ENCODE measurements at places on chromosomes 13 and 19.

DNA sequence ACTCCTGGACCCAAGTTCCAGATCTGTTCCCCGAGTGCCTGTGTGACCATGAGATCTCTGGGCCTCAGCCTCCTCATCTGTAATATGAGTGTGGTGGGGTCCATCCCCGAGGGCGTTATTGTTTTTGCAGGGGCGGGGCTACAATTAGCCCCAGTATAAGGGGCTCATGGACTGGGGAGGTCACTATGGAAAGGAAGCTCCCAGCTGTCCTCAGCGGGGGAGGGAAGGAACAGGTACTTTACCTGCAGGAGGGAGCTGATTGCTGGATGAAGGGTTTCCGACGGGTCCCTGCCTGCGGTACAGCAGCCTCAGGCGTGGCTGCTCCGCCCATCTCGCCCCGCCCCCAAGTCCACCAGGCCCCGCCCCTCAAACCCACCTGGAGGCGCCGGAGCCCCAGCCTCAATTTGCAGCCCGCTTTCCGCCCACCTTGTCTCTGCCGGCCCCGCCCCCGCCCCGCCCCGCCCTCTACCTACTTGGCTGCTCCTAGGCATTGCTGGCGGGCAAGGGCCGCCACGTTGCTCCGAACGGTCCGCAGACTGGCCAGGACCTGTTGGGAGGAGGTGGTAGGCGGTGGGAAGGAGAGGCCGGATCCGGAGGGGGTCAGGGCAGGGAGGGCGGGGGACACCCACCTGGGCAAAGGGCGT, 5.5 kb downstream of the PDE4C start:
- no peak for DNase-seq

DNA sequence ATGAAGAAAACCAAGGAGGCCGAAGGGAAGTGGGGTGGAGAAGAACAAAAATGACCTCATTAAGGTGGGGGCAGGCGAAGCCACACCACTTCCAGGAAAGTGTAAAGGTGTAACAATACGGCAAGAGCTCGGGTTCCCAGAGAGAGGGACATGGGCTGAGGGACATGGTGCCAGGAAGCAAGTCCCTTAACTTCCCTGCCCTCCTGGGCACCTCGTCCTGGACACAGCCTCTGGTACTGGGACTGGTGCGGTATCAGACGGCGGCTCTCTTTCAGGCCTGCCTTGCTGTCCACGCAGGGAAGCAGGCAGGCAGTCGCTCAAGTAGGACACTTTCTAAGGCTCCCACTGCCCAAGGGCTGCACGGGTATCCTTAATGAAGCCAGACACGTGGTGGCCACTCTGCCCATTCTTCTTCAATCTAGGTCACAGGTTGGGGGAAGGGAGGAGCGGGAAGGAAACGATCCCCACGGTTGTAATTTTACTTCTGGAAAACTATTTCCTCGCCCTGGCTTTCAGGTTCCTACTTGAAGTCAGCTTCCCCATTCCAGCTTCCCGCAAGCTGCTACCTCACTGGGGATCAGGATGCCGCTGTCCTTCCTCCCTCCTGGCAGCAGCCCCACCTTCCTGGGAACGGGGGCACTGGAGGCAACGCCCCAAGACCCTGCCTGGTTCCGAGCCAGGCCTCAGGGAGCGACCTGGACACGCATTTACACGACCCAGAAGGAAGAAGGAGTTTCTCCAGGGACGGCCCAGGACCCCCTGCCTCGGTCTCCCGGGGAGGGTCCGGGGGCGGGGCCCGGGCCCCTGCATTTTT, 1.2 kb downstream of the AP3D1 start:
- no peak for DNase-seq

DNA sequence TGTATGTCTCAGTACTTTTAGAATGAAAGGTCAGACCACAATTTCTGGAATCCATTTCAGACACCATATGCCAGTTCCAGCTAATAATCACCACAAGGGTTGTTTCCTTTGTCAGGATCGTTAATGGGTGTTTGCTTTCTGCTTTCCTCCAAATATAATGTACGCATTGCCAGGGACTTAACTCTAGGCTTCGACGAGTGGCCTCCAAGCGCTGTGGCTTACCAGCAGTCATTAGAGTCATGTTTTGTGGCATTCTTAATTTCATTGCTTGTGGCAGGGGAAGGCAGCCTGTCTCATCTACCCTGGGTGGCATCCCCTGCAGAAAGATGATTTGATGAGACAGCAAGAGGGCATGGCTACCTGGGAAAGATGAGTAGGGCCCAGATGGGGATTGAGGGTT, 22.5 kb downstream of the SAFB start:
- DNase-seq = no peak

GRCh38 chr13:85503797-85504196, 295.4 kb downstream of the SLITRK6 start:
- no peak for DNase-seq

GRCh38 chr13:39072842-39073241, 34.6 kb downstream of the NHLRC3 start:
- no peak for DNase-seq

DNA sequence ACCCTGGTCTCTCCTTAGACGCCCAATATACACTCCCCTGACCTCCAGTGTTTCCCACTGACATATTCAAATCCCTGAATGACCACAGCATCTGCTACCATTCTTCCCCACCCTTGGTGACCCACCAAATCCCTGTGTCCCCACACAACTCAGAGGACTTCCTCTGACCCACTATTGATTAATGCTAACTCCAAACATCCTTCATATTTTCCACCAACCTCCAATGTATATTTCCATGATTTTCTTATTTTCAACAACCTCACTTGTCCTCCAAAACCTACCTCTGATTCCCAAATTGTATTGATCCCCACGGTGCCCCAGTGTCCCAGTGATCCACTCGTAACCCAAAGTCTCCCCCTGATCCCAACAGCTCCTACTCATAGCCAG, 526 bp upstream of the DMWD start:
- DNase-seq = no peak

GRCh38 chr19:4556597-4557127, 2.8 kb downstream of the SEMA6B start:
- DNase-seq = no peak

DNA sequence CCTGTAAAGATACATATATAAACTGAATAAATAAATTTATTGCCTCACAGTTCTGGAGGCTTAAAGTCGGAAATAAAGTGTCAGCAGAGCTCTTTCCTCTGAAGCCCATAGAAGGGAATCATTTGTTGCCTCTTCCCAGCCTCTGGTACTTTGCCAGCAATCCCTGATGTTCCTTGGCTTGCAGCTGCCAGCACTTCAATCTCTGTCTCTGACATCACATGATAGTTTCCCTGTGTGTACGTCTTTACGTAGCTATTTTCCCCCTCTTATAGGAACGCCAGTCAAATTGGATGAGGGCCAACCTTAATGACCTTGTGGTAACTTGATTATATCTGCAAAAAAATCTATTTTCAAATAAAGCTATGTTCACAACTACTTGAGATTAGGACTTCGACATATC, 250.9 kb downstream of the LIG4 start:
- DNase-seq = no peak

DNA sequence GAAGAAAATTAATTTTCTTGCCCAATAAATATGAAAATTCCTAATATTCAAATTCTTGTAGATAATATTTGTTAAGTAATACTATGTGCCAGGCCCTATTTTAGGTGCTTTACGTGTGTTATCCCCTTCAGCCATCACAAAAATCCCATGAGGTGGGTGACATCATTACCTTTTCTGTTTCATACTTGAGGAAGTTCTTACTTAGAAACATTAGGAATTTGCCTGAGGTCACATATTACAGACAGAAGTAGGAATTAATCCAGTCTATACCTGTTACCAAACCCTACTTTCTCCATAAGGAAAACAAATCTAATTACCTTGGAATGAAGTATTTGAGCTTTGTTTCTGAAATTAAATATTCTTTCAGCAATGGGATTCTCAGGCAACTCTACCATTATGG, 336.1 kb downstream of the GPC6 start:
- DNase-seq = no peak

DNA sequence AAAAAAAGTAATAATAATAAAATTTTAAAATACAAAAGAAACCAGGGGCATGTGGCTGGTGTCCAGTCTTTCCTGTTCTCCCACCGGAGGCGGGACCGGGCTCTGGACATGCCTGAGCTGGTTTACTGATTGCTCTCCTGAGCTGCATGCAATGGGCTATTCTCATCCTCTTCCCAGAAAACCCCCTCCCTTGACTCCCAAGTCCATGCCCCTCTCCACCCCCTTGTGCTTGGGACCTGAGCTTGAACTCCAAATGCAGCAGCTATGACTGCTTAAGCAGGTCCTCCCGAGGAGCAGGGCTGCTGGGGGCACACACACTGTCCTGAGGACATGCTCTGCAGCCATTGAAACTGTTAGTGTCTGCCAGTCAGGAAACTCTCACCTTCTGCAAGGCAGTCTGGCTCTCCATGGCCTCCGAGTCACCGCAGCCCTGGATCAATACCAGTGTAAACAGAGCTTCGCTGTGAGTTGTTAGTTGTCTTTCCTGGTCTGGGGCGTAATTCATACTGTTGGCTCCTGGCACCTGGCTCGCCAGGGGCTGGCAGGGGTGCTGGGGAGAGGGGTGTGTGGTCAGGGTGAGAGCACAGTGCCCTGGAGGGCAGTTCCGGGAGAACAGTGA, 41.6 kb upstream of the CHST8 start:
- DNase-seq = no peak

DNA sequence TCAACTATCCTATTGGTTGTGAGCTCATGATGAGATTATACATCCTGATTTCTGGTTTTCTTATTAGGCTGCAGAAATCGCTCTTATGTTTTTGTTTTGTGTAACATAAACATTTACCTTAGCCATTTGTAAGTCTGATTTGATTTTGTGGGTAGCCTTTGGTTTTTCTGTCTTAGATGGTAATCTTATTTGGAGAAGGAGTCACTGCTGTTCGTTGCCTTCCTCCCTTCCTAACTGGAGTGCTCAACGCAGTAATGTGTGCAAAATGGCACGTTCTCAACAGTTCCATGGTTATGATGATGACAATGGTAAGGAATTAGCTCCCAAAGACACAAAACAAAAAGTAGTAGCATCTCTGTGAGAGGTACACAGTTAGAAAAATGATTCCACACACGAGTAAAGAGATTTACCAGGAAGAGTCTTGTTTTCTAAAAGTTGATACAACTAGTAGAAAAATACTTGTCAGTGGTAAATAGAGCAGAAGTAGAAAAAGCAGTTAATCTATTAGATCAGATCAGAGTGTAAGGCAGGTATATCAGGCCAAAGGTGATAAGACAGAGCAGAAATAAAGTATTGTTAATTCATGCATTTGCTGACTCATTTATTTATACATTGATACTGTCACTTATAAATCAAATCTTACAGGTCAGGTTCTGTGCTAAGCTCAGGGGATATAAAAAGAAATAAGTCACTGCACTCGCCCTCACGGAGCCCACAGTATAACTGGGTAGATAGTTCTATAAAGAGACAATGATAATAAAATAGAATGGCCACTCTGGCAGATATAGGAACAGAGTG, 270.0 kb downstream of the NALCN start:
- no peak for DNase-seq

GRCh38 chr19:3374369-3375112, 8.2 kb downstream of the NFIC start:
- no peak for DNase-seq

GRCh38 chr13:112828082-112828699, 138.4 kb downstream of the ATP11A start:
- no peak for DNase-seq

DNA sequence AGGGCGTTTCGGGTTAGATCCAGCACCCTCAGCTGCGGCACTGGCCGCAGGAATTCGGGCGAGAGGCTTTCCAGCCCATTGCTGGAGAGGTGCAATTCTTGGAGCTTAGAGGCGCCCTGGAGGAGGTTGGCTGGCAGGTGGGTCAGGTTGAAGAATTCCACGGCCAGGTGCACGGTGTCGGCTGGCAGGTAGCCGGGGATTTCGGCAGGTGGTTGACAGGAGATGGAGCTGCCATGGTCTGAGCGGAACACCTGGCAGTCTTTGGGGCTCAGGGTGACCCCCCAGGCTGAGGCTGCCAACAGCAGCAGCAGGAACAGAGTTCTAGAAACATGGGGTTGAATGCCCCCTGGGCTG, 1.3 kb downstream of the LRG1 start:
- DNase-seq = no peak

DNA sequence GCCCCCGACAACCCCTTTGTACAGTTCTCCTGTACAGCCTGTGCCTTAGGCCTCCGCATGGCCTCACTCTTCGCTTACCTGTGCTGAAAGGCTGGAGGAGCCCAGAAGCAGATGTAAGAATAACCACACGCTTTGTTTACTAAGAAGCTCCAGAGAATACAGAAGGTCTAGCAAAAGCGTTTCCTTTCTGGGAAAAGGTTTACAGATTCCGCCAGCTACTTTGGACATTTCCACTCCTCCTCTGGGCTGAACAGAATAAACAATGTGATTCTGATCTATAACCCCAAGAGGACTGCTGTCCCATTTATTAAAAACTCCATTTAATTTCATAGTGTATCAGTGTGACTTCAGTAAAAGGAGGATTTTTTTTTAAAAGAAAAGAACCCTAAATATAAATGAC, 339.2 kb downstream of the DNAJC15 start:
- DNase-seq = no peak

DNA sequence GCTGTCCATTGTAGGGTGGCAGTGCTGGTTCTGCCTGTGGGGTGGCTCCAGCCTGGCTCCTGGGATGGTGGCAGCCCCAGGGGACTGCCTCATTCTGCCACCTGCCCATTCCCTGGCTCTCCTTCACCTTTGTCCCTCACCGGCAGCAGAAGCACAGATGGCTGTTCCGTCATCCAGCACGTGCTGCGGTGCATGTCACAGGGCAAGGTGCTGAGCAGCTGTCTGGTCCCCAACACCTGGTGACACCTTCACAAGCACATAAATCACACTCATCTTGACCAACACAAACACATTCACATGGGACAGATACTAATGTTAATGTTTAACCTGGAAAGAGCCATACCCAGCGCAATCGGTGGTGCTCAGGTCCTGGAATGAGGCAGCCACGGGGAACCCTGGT, 126.8 kb downstream of the UQCRFS1 start:
- no peak for DNase-seq

DNA sequence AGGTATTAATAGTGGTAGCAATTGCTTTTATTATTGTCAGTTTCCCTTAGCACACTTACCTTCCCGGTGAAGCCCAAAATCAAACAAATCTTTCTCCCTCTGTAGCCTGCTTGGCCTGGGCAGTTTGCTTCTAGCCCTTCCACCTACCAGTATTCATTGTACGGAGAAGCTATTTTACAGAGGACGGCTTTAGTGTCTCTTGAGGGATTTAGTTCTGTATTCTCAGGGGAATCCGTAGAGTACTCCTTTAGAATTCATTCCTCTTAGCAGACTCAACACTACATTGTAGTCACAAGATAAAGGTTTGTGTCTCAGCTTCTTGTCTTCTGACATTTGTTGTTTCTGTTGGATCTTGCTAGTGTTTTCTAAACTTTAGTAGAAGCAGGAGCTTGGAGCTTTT, 24.1 kb upstream of the WTIP start:
- DNase-seq = no peak

- DNase-seq = no peak
Observed at GRCh38 chr13:67069117-67069767, 160.9 kb downstream of the PCDH9 start.

DNA sequence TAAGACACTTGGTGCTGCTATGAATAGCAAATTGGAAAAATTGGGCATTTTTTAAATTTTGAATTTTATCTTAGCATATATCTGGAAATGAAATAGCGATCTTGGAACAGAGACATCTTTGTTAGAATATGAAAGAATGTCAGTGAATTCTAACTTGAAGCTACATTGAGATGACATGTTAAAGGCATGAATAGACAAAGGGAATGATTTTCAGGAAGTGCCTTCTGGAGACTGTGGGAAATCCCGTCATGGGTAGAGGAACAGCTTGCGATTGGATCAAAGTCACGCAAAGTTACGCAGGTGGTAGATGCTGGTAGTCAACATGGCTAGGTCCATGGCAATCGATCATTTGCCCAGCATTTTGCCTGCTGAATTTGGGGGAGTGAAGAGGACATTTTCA, 43.5 kb downstream of the LRCH1 start:
- DNase-seq = no peak

Data from GM19239 (cell line).